ENCODE measurements at places on chromosomes 7 and 10.

DNA sequence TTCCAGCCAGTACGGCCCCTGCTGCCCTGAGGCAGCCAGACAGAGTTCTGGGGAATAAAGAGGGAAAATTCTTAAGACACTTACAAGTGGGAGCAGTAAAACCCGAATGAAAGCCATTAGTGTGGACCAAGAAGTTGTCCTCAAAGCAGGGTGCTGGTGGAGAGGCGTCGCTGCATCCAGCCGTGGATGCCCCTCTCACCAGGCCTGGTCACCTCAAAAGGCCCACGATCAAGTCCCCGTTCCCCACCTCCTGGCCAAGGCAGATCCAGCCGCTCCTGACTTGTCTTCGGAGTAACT, 656 bp downstream of the VSTM4 start:
- DNase-seq = no peak

GRCh38 chr7:90119178-90119971, 34.9 kb upstream of the STEAP1 start:
- no peak for DNase-seq

GRCh38 chr10:42932735-42933447, 144.0 kb upstream of the RET start:
- DNase-seq = no peak

- DNase-seq = peak; percentile 25
Observed at GRCh38 chr10:52883996-52884871, 111.7 kb upstream of the MBL2 start.

DNA sequence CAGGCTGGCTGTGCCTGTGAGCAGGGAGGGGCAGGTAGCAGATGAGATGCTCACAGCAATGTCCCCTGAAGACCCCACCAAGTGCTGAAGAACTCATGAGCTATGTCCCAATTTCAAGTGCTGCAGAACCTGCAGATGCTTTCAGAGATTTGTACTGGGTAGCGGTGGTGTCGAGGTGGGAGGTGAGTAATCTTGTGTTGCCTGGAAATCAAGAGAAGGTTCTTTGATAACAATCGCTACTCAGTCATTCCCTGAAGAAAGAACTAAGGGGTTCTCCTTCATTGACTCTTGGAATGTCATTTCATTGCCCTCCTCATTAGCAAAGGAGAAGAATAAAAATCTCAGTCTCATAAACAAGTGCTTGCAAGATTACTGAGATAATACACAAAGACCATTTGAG, 246.4 kb downstream of the EMX2 start:
- DNase-seq = no peak

GRCh38 chr10:114876602-114877300, 55.2 kb downstream of the FHIP2A start:
- DNase-seq = peak; percentile 8

GRCh38 chr7:92691578-92691977, 101.4 kb upstream of the FAM133B start:
- DNase-seq = peak; percentile 37

- DNase-seq = no peak
Observed at GRCh38 chr7:138235207-138235606, 158.9 kb downstream of the AKR1D1 start.

DNA sequence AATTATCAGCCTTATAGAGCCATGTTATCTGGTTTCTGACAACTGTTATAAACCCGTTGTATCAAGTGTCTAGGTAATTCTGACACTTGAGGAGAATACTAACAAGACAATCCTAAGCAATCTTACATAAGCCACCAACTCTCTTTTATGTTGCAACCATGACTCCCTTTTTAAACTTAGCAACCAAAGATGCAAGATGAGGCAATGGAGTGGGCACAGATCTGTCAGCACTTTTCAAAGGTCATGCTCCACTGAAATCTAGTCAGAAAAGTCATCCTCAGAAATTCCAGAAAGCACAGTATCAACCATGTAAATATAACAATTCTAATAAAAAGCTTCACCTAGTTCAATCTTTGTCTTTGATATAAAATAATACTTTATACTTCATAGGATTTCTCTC, 77.0 kb upstream of the SEMA3A start:
- DNase-seq = no peak

DNA sequence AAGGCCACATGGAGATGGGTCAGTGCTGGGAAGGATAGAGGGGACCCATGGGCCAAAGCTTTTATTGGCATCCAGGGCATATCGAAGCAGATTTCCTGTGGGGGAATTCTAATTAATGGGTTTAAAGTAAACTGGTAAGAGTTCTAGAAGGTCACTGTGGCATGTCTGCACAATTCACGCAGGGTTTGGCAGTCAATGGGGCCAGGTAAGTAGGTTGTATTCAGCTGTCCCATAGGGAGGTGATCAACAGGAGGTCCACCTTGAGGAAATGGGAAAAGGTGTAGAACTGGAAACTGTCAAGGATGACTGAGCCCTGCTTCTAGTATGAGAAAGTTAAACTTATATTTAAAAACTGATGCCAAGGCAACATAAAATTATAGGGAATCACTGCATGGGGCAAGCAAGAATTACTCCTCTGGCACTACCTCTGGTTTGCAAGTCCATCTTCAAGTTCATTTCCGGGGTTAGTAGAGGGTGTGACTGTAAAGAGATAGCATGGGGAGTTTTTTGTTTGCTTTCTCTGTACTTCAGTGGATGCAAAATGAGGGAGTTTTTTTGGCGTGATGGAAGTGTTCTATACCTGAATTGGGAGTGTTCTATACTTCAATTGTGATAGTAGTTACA, 22.5 kb downstream of the TBC1D12 start:
- no peak for DNase-seq

GRCh38 chr7:5442757-5443305, 19.2 kb upstream of the TNRC18 start:
- DNase-seq = no peak

- DNase-seq = no peak
Observed at GRCh38 chr7:133698127-133698526, 429.0 kb upstream of the LRGUK start.

- no peak for DNase-seq
Observed at GRCh38 chr7:128266883-128267594, 26.0 kb downstream of the LEP start.

- DNase-seq = no peak
Observed at GRCh38 chr7:120233338-120233737, 39.6 kb upstream of the KCND2 start.

DNA sequence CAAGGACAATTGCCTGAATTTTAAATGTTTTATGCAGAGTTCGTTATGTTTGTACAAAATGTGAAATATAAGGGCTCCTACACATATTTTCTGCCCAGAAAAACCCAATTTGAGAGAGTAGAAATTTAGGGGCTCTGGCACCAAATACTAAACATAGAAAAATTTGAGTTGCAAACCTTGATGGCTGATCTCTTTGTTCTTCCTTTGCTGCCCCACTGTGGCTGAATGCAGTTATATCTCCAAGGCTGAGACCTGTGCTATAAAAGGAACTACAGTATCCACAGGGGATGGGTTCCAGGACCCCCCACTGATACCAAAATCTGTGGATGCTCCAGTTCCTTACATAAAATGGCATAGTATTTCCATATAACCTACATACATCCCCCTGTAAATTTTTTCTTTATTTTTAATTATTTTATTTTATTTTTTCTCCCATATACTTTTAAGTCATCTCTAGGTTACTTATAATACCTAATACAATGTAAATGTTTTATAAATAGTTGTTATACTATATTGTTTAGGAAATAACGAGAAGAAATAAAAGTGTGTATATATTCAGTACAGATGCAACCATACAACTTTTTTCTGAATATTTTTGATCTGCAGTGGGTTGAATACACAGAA, 22.5 kb downstream of the CFAP43 start:
- DNase-seq = no peak
